Transverse colon (tissue), 4 donors: ENCODE measurements at places on chromosomes 4 and X. TPM values are rescaled to one million over a fixed set of nuclear protein-coding genes. Genes with fewer than 3 reads are reported as not detected.

DNA sequence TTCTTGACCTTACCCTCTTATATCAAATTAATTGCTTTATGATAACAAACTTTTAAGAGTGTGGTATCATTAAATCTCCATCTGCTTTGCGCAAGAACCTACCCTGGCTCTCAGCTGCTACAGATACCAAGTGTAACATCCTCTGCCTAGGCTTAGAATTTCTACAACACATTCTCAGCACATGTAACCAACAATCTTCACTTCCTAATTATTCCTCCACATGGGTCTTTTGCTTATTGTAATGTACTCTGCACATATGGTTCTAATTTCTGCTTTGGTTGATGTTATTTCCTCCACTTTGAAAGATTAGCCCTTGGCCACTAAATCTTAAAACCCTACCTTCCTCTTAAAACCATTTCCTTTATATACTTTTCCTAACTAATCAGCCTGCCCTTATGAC lies 242.4 kb downstream of the ARHGAP24 start:
- no peak for DNase-seq

DNA sequence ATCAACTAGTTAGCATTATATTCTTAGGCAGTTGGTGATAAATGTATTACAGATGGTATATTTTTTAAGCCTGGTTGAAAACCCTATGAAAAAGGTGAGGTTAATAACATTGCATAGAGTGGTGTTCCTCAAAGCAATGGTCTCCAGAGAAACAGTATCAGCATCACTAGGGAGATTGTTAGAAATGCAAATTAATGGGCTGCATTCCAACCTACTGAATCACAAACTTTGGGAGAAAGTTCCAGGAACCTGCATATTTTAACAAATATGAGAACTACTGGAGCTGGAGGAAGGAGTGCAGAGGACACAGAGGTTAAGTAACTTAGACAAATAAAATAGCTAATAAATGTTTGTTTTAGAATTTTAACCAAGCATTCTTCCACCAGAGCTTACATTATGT lies 166.9 kb upstream of the PCDH10 start:
- no peak for DNase-seq

KANTR gene
- 13.4 TPM for total RNA-seq

- no peak for DNase-seq
Measured at GRCh38 chrX:3230496-3230895, 116.0 kb downstream of the MXRA5 start.

RGS12 gene
- total RNA-seq = 15.3 TPM

FAM9B gene
- total RNA-seq = not detected

ALB gene
- 0.64 TPM for total RNA-seq

DNA sequence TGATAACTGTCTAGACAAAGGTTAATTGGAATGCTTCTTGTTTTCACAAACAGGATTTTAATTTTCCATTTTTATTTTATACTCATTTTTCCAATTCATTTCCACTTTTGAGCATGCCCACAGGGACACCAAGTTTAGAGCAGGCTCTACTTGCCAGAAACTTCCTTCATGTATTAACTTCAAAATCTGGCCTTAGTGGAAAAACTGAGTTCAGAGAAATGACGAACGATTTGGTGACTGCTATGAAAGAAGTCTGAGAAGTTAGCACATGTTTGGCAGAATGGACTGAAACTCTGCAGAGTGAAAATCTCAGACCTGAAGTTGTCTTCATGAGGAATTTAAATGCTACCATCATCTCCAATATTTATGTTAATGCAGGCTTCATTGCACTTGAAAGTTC lies 214.1 kb downstream of the THOC2 start:
- no peak for DNase-seq

GRCh38 chrX:79107891-79108718 lies 36.4 kb upstream of the GPR174 start:
- no peak for DNase-seq

DNA sequence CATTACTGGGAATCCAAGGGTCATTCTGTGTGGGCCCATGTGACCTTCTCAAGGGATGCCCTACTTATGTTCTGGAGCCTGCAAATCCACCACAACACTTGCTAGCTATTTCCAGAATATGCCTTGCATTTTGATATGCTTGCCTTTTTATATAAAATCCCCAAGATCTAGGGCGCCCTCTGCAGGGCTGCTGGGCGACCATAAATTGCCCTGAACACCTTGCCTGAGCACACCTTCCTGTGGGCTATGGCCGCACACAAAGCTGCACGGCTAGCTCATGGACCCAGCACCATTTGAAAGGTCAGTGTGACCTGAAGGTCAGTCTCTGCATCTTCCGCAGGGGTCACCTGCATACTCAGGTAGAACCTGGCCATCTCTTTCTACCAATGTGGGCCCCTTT lies 311.7 kb downstream of the NLGN4X start:
- DNase-seq = no peak

DNA sequence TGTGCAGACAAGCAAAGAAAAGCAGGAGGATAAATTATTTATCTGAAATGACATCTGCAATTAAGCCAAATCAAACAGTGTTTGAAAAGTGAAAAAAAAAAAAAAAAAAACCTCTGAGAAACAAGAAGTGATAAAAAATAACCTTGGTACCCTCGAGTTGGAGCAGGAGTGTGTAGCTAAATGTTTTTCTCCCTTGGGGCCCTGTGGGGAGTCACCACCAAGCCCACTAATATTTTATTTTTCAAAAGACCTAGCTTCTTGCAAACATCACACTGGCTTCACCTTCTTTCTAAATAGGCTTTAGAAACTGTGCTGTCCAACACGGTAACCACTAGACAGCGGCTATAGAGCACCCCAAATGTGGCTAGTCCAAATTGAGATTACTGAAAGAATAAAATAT lies 47.7 kb downstream of the SNX25 start:
- DNase-seq = no peak

GRCh38 chr4:138981930-138982390 lies 33.6 kb upstream of the NOCT start:
- DNase-seq = peak; percentile 13

LAS1L gene
- total RNA-seq = 21.9 TPM

DNA sequence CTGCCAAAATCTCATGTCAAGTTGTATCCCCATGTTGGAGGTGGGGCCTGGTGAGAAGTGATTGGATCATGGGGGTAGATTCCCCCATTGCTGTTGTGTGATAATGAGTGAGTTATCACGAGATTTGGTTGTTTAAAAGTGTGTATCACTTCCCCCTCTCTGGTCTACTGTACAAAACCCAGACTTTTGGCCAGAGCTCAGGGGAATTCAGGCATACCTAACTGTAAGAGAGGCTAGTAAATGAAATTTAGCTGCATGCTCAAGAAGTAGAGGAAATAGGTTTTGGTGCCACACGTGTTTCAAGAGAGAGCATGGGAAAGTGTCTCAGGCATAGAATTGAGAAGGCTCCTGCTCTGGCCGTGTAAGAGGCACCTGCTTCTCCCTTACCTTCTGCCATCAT lies 190.5 kb upstream of the GALNTL6 start:
- DNase-seq = no peak

GRCh38 chr4:103002551-103002950 lies 17.0 kb downstream of the SLC9B1 start:
- no peak for DNase-seq

MEPE gene
- total RNA-seq = not detected

- DNase-seq = peak; percentile 18
Measured at GRCh38 chr4:76957004-76957738, 7.6 kb downstream of the SEPTIN11 start.

GRCh38 chrX:140110081-140110650 lies 144.8 kb upstream of the CXorf66 start:
- DNase-seq = no peak

- DNase-seq = no peak
Measured at GRCh38 chr4:159979953-159980352, 877.1 kb downstream of the RAPGEF2 start.

MMRN1 gene
- total RNA-seq = 11.1 TPM

GRCh38 chrX:15939737-15940136 lies 85.1 kb upstream of the AP1S2 start:
- no peak for DNase-seq

DNA sequence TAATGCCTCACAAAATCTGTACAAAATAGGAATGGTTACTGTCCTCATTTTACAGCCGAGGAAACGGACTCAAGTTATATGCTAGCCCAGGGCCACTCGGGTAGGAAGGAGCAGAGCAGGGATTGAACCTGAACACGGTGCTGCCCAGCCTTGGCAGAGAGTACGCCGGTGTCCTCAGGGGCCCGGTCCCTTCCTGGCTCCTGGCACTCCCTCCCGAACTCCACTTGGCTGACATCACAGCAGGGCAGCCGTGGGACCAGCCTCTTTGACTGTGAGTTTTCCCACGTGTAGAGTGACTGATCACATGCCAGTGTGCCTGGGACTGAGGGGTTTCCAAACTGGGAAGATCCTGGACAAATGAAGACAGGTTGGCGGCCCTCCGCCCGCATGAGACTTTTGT lies 23.7 kb downstream of the MAN2B2 start:
- no peak for DNase-seq

ADH7 gene
- not detected for total RNA-seq

GRCh38 chr4:123976819-123977218 lies 580.2 kb downstream of the SPRY1 start:
- no peak for DNase-seq

ATP11C gene
- 26.0 TPM for total RNA-seq

GRCh38 chr4:165803005-165803404 lies 70.0 kb upstream of the TLL1 start:
- no peak for DNase-seq

ADGRG4 gene
- total RNA-seq = not detected

GRCh38 chr4:175651756-175652310 lies 160.2 kb downstream of the GPM6A start:
- DNase-seq = no peak

CXCL1 gene
- 16.0 TPM for total RNA-seq

DNA sequence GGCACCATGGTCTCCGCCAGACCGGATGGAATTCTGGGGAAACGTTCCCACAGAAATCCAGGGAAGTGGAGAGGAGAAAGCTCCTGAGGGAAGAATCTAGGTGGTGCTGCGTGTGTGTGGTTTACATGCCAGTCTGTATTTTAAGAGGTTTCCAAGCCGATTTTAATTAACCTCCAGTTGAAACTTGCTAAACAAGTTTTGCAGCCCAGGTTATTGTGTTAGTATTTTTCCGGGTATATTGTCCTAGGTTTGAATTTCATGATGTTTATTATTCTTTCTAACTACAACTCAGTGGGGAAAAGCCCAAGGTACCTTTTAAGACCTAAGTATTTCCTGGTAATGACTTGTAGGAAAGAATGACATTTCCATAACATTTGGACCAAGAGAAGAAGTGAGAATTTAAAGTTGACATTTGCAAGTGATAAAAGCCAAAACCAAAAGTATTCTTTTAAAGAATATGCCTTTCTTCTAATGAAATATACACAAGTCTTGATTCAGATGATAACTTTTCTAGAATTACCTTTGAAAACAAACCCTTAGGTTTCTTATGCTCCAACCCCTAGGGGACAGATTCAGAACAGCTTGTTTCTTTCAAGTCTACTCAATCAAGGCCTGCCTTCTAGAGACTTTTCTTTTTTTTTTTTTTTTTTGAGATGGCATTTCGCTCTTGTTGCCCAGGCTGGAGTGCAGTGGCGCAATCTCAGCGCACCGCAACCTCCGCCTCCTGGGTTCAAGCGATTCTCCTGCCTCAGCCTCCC lies 14.6 kb downstream of the SAT1 start:
- DNase-seq = no peak

SMIM31 gene
- total RNA-seq = 1.9 TPM

- DNase-seq = no peak
Measured at GRCh38 chr4:101290654-101291053, 56.7 kb downstream of the PPP3CA start.

- no peak for DNase-seq
Measured at GRCh38 chrX:151973060-151973661, 1.3 kb downstream of the GABRE start.

GRCh38 chr4:137611998-137612700 lies 79.9 kb upstream of the PCDH18 start:
- no peak for DNase-seq

DNA sequence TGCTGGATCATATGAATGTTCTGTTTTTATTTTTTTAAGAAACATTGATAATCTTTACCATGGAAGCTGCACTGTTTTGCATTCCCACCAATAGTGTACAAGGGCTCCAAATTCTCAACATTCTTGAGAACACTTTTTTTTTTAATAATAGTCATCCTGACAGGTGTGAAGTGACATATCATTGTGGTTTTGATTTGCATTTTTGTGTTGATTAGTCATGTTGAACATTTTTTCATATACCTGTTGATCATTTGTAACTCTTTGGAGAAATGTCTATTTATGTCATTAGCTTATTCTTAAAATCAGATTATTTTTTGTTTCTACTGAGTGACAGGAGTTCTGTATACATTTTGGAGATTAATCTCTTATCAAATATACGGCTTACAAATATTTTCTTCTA lies 408.5 kb downstream of the GLUD2 start:
- no peak for DNase-seq

IL2RG gene
- total RNA-seq = 231 TPM

GPR173 gene
- 0.48 TPM for total RNA-seq

DNA sequence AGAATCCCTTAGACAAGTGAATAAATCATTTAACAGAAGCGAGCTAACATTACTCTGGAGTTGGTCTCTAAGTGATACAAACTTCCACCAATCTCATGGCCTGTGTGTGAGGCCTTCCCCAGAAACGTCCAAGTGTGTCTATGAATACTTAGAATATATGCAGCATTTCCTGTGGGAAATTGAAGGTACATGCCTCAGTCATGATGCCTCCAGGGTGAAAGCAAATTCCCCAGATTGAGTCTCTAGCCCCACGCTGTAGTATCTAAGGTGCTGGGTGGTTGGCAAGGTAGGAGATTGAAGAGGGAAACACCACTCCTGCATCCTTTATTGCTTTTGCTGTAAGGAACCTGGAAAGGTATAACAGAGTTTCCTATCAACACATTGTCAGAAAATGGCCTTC lies 113.8 kb downstream of the IL13RA2 start:
- DNase-seq = no peak

DNA sequence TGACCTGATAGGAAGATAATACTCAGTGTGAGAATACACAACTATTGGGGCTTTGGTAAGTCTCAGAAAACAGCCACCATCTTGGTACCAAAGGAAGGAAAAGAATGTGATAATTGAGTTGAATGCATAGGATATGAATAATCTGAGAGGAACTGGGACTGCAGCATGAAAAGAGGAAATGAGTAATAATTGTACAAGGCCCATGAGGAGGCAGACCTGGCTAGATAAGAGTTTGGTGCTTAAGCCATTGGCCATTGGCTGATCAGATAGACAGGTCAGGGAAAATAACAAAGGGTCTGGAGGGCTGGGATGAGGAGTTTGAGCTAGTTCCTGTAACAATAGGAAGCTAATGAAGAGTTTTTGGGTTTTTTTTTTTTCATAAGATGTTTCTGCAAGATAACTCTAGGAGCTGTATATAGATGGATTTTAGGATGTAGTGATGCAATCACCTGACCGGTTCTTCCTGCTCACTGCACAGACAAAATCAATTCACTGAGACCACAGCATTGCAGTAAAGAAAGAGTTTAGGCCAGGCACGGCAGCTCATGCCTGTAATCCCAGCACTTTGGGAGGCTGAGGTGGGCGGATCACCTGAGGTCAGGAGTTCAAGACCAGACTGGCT lies 5.3 kb upstream of the TRMT2B start:
- no peak for DNase-seq

ETFDH gene
- 19.5 TPM for total RNA-seq

SGMS2 gene
- 75.8 TPM for total RNA-seq

ADH1C gene
- 380 TPM for total RNA-seq

- DNase-seq = no peak
Measured at GRCh38 chrX:46169808-46170207, 375.4 kb downstream of the ZNF674 start.
